Uterus (tissue), 4 donors: ENCODE measurements at places on chromosomes 6 and 20.

DNA sequence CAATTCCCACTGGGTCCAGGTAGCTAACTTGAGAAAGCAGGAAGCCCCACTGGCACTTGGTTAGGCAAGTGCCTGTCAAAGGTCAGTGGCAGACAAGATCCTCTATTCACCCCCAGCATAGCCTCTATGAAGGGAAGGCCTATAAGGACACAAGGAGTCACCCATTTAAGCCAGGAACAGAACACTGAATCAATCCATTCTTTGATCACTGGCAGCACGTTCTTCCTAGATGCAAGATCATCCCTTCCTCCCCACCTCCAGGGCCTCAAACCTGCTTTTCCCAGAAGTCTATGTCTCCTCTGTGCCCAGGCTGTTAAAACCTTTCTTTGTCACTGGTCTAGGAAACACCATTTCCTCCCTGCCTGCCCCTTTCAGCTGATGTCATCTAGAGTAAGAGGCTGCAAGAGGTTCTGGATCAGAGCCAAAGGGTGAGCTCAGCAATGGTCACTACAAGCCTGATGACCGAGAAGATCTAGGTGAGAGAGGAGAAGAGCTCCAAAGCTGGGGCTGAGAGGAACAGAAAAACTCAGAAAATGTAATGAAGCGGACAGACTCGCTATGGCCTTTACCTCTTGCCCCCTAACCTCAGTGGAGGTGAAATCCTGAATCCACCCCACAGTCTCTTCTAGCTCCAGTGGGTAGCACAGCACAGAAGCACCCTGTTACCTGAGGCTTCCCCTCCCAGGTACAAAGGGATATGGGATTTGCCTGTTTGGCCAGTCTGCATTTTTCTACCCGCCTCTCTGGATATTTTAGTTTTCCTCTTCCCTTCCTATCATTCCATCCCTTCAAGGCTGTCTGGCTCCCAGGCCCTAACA is 1.8 kb downstream of the GTPBP2 start:
- H3K4me1 ChIP-seq = peaks cover 5% of the 10 kb centered on the region
- no peaks in the 10 kb centered on the region for H3K36me3 ChIP-seq
- H3K4me3 ChIP-seq = no peak overlapping the region
- peak overlapping the region; percentile 99 for H3K27ac ChIP-seq
- no peaks in the 10 kb centered on the region for H3K27me3 ChIP-seq

DNA sequence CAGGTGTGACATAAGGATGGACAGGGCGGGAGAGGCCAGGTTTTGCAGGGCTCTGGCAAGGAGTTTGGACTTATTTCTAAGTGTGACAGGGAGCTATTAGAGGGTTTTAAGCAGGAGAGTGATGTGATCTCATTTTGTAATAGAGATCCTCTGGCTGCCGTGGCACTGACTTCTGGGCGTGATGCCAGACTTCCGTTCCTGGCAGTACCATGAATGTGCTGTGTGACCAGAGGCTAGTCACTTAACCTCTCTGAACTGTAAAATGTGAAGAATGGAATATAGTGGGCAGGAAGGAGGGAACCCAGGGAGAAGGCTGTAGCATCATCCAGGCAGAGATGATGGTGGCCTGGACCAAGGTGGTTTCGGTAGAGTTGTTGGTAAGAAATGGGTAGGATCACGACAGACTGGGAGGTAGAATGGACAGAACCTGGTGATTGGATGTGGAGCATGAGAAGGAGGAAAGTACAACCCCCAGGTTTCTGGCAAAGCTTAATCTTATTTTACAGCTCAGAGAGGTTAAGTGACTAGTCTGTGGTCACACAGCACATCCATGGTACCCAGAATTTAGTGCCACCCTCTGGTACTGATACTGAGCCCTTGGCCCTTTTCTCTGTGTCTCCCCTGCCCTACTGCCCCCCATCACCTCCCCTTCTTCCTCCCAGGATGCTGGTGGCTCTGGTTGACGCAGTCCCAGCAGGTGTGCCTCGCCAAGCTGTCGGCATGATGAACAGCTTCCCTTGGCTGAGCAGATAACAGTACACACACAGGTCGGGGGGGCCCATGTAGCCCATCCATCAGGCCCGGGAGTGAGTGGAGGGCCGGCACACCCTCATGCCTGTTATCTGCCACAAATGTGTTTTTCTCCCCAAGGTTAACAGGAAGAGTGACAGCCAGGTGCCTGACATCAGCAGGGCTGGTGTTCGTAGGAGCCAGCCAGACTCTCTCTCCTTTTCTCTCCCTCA is 52.9 kb upstream of the CTNNBL1 start:
- no peaks in the 10 kb centered on the region for H3K36me3 ChIP-seq
- H3K27ac ChIP-seq = no peak overlapping the region
- no peaks in the 10 kb centered on the region for H3K27me3 ChIP-seq
- no peak for DNase-seq

DNA sequence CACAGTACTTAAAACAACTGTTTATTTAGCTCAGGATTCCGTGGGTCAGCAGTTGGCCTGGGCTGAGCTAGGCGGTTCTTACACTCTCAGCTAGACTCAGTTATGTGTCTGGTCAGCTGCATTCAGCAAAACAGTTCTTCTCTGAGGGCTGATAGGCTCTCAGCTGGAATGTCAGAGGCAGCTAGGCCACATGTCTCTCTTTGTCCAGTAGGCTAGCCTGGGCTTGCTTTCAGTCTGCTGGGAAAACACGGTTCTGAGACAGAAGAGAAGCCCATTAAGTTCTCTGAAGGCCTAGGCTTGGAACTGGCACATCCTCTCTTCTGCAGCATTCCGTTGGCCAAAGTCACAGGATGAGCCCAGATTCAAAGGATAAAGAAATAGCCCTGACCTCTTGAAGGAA is 65.6 kb downstream of the TULP4 start:
- no peak overlapping the region for H3K27ac ChIP-seq
- no peaks in the 10 kb centered on the region for H3K27me3 ChIP-seq
- H3K4me3 ChIP-seq = no peak overlapping the region
- DNase-seq = no peak
- H3K4me1 ChIP-seq = peaks cover 6% of the 10 kb centered on the region

DNA sequence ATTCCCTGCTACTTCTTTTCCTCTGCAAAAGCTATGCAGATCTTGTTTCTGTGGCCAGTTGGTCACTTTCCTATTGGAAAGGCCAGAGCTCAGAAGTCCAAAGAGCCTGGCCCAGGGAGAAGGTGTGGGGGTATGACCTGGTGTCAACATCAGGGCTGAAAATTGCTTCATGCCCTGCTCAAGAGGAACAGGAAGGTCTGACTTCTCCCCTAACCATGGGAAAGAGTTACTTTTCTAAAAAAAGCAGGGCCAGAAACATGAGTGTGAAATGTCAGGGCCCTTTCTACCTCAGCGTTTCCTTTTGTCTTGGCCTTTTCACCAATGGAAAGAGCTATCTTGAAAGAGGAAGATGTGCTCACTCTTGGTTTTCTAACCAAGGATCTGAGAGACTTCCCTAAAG is 117.4 kb downstream of the MAFB start:
- no peaks in the 10 kb centered on the region for H3K27me3 ChIP-seq
- H3K4me1 ChIP-seq = no peaks in the 10 kb centered on the region
- no peaks in the 10 kb centered on the region for H3K36me3 ChIP-seq

DNA sequence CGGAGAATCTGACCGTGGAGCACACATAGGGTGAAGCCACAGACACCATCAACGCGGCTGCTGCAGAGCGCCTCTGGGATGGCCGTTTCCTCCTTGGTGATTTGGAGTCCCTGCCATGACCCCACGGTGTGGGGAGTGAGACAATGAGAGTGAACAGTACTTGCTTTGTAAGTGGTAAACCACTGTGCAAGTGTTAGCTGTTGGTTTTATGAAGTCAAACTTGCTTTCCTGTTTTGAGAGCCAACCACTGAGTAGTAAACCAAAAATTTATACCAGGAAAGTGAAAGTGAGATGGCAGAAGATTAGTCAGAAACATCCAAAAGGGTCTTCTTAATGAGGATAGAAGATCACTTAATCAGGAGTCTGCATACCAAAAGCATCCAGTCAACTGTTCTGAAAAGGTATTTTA is 160.7 kb downstream of the FOXC1 start:
- no peaks in the 10 kb centered on the region for H3K4me1 ChIP-seq
- H3K27me3 ChIP-seq = no peaks in the 10 kb centered on the region
- H3K36me3 ChIP-seq = no peaks in the 10 kb centered on the region
- no peak overlapping the region for H3K27ac ChIP-seq
- DNase-seq = no peak

DNA sequence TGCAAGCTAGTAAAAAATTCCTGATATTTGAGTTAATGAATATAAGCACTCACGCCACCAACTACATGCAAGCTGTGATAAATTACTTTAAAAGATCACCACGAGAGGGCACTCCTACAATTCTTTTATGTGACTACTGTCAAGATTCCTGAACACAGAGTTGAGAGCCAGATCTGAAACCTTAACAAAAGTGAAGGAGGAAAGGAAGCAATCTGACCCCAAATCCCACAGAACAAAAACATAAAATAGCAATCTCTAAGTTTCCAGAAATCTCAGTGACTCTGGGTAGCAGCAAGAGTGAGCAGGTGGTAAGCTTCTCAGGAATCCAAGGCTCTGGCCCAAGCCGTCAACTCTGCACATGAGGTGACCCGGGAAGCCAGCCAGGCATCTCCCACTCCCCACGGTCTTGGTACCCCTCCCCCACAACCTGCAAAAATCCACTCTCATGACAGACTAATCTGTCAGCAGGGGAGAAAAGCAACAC is 55.1 kb downstream of the STAU1 start:
- H3K27me3 ChIP-seq = no peaks in the 10 kb centered on the region
- H3K36me3 ChIP-seq = no peaks in the 10 kb centered on the region
- no peak overlapping the region for H3K4me3 ChIP-seq
- H3K27ac ChIP-seq = peak overlapping the region; percentile 20
- DNase-seq = peak; percentile 25

DNA sequence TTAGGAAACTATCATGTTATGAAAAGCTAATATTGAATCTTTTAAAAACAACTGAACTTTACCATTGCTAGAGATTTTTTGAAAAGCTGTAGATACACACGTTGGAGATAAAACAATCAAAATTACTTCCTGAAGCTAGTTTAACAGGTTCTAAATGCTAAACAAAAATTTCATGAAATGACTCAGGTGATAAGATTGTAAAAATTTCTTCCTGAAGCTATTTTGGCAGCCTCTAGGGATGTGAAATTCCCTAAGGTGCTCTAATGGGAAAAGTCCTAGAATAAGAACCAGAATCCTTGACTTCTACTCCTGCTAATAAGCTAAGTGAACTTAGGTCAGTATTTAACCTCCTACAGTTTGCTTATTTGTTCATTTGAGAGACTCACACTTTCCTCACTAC is 8.5 kb downstream of the GCM2 start:
- H3K36me3 ChIP-seq = no peaks in the 10 kb centered on the region
- H3K27ac ChIP-seq = no peak overlapping the region
- H3K4me3 ChIP-seq = no peak overlapping the region
- no peak for DNase-seq
- no peaks in the 10 kb centered on the region for H3K4me1 ChIP-seq
- H3K27me3 ChIP-seq = no peaks in the 10 kb centered on the region

DNA sequence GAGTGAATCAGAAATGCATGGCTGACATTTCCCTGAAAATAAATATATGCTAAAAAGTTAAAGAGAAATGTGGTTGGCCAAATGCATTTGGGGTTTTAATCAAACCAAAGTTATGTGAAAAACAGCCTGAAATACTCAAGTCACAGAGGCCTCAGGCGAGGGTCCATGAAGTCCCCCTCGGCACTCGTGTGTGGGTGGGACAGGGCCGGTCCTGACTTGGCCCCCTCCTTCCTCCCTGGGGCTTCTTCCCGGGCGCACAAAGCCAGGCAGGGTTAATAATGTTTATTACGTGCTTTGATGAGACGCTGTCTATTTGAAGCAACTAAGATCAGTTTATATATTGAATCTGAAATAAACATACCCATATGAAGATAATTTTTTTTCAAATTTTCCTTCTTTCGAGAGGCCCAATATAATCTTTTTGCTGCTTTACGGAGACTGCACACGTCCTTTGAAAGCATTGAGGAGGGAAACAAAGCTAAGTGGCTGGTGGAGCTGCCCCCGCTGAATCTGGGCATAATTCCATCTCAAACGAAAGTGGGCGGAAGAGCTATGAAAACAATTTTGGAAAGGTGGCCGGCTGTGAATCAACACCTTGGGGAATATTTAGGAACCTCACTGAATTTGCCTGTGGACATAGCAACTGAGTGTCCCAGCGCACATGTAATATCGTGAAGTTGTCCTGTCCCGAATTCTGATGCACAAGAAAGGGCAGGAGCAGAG is 55.8 kb upstream of the SMOC2 start:
- no peaks in the 10 kb centered on the region for H3K4me1 ChIP-seq
- no peak for DNase-seq
- peak overlapping the region; percentile 88 for H3K27ac ChIP-seq
- H3K36me3 ChIP-seq = no peaks in the 10 kb centered on the region
- H3K27me3 ChIP-seq = no peaks in the 10 kb centered on the region
- H3K4me3 ChIP-seq = no peak overlapping the region

- H3K27ac ChIP-seq = no peak overlapping the region
- no peaks in the 10 kb centered on the region for H3K4me1 ChIP-seq
- peaks cover 8% of the 10 kb centered on the region for H3K27me3 ChIP-seq
Measured at GRCh38 chr20:2093883-2094282, 7.7 kb upstream of the STK35 start.

DNA sequence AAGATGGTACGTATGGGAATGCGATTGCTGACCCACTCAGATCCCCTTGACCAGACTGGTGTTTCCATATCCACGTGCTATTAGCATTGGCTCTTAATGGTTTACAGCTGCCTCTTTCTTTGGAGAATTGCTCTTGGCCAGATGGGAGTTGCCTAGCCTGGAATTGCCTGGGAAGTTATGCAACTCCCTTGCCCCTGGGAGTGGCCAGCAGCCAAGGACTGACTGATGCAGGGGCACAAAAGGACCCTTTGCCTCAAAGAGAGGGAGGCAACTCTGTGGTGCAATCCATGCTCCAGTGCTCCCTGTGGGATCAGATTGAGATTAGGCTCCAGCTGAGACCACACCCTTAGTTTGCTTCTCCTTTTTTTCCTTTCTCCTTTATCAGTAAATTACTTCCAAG is 203.5 kb upstream of the JAG1 start:
- H3K27ac ChIP-seq = no peak overlapping the region
- no peaks in the 10 kb centered on the region for H3K36me3 ChIP-seq
- H3K4me1 ChIP-seq = no peaks in the 10 kb centered on the region
- no peak overlapping the region for H3K4me3 ChIP-seq
- no peaks in the 10 kb centered on the region for H3K27me3 ChIP-seq

- no peak for DNase-seq
- no peaks in the 10 kb centered on the region for H3K4me1 ChIP-seq
- H3K27me3 ChIP-seq = no peaks in the 10 kb centered on the region
- no peaks in the 10 kb centered on the region for H3K36me3 ChIP-seq
Measured at GRCh38 chr6:120493505-120493904, 840.8 kb downstream of the TBC1D32 start.

- H3K27ac ChIP-seq = no peak within 1 kb of the TSS
- no peaks in the 10 kb centered on the region for H3K36me3 ChIP-seq
- H3K4me1 ChIP-seq = no peaks in the 10 kb centered on the region
Measured at GRCh38 chr6:146598772-146599405, at the start of gene ADGB. ADGB (plus strand) TSS chr6:146598972; CDS start chr6:146599041, 69 bp downstream.

- no peaks in the 10 kb centered on the region for H3K27me3 ChIP-seq
- peak overlapping the region; percentile 68 for H3K4me3 ChIP-seq
- H3K4me1 ChIP-seq = peaks cover 4% of the 10 kb centered on the region
Measured at GRCh38 chr6:32894085-32895005, 40.4 kb downstream of the PSMB9 start.

GRCh38 chr20:3045042-3045815 is 623 bp upstream of the MRPS26 start:
- H3K27ac ChIP-seq = peak overlapping the region; percentile 95
- no peak for DNase-seq
- no peaks in the 10 kb centered on the region for H3K27me3 ChIP-seq
- no peaks in the 10 kb centered on the region for H3K36me3 ChIP-seq
- H3K4me1 ChIP-seq = no peaks in the 10 kb centered on the region
- H3K4me3 ChIP-seq = peak overlapping the region; percentile 76

- no peak overlapping the region for H3K4me3 ChIP-seq
- no peaks in the 10 kb centered on the region for H3K27me3 ChIP-seq
- H3K36me3 ChIP-seq = no peaks in the 10 kb centered on the region
Measured at GRCh38 chr20:49361862-49362660, 84.2 kb upstream of the ZNFX1 start.
